ENCODE measurements at places on chromosomes 13 and 19.

DNA sequence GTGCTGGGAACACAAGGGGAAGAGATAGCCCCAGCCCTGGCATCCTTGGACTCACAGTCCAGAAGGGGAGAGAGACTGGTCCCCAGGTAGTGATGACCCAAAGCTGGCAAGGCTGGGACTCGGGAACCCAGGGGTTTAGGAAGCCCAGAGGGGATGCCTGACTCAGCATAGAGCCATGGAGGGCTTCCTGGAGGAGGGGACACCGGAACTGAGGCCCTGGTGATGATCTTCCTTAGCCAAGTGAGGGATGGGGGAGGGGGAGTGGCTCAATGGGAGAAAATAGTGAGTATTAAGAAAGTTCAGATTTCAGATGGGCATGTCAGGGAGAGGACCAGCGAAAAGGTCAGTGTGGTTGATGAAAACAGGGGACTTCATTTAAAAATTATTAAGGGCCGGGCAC, 26.8 kb downstream of the EXOC3L2 start:
- no peak for DNase-seq

DNA sequence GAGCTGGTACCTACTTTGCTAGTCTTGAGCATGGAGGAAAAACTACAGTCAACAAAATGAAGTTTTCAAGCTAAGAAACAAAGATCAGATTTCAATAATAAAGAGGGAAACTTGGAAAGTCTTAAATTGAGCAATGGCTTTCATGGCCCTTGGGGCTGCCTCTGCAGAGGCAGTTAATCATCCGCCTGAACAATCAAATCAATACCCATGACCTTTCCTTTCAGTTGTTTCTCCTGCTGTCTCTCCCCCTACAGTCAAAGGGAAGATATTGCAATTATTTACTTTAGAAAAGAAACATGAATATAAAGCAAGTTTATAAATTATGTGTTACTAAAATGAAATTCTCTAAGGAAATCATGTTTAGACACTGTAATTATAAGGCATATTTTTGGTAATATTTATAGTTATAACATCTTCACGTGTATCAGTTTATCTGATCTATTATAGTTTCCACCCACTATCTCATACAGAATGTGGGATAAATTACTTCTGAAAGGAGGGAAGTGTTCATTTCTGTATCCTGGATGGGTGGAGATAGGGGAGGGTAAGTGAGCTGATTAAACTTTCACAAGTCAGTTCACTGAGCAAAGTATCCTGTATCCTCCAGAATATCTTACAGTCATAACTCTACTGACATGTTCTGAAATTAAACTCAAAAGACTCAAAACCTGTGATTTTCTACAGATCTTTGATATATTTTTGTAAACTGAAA, 72.4 kb upstream of the TSC22D1 start:
- DNase-seq: no peak

- DNase-seq: peak; percentile 89
These were observed 44.9 kb downstream of the ESD start for GRCh38 chr13:46751811-46752635.

- DNase-seq: no peak
These were observed 28.7 kb downstream of the COL5A3 start for GRCh38 chr19:9981406-9982260.

GRCh38 chr19:55484593-55485438, at the start of gene NAT14:
NAT14 (plus strand) TSS chr19:55485188; CDS start chr19:55485709, 521 bp downstream.
- no peak for DNase-seq

DNA sequence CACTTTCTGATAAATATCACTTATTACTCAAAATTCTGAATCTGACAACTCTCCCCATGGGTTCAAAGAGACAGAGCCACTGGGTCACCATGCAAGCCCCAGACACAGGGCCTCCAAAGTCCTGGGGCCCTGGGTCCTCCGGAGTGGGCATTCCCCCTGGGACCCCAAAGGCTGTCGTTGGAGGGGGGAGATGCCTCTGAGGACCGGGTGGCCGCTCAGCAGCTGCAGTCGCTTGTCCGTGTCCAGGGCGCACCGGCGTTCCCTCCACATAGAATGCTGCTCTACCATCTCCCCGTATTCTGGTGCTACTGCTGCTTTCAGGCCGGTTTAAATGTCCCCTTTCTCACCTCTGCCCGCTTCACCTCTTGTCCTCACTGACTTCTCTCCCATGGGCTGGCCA, 246.1 kb downstream of the TEX29 start:
- no peak for DNase-seq

DNA sequence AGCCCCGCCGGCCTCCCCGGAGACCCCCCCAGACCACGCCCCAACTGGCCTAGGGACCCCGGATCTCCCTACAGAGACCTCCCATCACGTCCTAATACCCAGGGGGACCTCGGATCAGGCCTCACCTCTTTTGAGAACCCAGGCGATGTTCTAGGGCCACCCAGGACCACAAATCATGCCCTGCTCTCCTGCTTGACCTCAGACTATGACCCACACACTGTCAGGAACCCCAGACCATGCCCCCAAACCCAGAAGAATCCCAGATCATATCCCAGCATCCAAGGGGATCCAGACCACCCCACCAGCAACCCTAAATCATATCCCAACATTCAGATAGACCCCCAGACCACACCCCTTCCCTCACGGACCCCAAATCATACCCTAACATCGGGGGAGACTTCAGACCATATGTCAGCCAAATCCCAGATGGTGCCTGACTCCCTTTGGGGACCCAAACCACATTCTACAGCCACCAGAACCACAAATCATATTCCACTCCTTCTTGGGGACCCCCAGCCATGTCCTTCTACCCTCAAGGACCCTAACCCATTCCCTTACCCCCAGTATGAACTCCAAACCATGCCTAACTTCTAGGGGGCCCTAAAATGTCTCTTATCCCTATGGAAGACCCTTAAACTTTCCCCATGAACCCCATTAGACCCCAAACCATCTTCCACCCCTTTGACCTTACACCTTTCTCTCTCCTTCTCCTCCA, 611 bp upstream of the LRFN1 start:
- DNase-seq: no peak

DNA sequence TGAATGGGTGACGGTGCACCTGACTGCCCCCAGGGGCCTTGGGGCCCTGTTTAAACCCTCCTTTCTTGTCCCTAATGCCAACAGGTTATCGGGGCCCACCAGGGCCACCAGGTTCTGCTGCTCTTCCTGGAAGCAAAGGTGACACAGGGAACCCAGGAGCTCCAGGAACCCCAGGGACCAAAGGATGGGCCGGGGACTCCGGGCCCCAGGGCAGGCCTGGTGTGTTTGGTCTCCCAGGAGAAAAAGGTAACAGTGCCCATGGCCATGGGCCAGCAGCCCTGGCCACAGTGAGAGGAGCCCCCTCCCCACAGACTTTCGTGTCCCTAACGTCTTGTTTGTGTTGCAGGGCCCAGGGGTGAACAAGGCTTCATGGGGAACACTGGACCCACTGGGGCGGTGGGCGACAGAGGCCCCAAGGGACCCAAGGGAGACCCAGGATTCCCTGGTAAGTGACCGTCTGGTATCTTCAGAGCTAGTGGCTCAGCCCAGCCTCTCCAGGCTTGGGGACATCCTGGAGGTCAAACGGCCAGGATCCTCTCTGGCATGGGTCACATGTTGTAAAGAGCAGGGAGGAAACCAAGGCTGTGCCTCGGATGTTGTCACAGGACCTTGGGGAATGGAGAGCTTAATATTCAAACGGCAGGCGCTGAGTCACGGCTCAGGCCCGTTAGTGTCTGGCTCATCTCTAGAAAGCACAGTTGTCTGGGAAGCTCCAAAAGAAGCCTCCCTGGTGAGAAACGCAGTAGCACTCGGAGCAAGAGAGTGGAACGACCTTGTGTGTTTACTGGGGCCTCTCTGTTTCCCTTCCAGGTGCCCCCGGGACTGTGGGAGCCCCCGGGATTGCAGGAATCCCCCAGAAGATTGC, 58.3 kb downstream of the RAB20 start:
- peak; percentile 49 for DNase-seq

- no peak for DNase-seq
These were observed 26.3 kb downstream of the SIPA1L3 start for GRCh38 chr19:37932985-37933936.

Data from GF-D8 (cell line).